ENCODE measurements at places on chromosomes 7 and 10. TPM values are rescaled to one million over a fixed set of nuclear protein-coding genes. Genes with fewer than 3 reads are reported as not detected.

RNF148 gene
- not detected for total RNA-seq

KLLN gene
- total RNA-seq = 0.86 TPM

LEP gene
- total RNA-seq = not detected

FAM13C gene
- total RNA-seq = not detected

CH25H gene
- total RNA-seq = not detected

HOXA4 gene
- not detected for total RNA-seq

COL26A1 gene
- not detected for total RNA-seq

HHEX gene
- total RNA-seq = 0.16 TPM

MTG1 gene
- 64.9 TPM for total RNA-seq

CTBP2 gene
- 0.39 TPM for total RNA-seq

EPO gene
- total RNA-seq = not detected

HDAC9 gene
- total RNA-seq = 0.86 TPM

FBXO24 gene
- total RNA-seq = 0.41 TPM

DNA sequence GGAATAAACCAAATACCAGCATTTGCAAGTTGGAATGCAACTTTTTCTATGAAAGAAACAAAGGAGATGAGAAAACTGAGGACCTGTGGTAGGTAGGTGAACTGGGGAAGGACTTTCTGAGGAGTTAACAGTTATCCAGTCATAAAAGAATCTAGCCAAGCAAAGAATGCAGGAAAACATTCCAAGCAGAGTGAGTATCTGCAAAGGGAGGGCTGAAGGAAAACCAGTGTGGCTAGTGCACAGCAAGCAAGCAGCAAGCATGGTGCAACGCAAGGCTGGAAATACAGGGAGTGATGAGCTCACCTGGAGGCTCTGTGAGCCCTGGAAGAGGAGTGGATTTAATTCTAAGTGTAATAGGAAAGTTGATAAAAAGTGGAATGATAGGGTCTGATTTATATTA, 44.0 kb downstream of the RTKN2 start:
- DNase-seq = no peak

- no peak for DNase-seq
These were observed 691.4 kb upstream of the POM121L12 start for GRCh38 chr7:52344015-52344414.

GRCh38 chr7:4091767-4092166, 590.3 kb upstream of the FOXK1 start:
- no peak for DNase-seq

DNA sequence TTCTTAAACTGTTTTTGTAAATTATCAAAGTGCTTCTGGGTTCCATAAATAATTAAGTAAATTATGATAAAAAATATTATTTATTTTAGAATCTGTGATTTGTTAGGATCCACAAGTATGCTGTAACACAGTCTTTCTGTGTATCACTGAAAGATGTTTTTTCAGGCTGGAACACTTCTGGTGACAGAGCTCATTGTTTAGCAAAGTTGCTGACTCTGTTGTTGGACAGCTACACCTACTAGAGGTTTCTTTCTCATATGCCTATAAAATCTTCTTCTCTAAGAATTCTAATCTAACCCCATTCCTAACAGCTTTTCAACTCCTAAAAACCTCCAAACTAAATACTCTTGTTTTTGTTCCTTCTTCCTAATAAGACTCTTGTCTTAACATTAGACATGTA, 176.8 kb downstream of the THSD7A start:
- DNase-seq = no peak

DNA sequence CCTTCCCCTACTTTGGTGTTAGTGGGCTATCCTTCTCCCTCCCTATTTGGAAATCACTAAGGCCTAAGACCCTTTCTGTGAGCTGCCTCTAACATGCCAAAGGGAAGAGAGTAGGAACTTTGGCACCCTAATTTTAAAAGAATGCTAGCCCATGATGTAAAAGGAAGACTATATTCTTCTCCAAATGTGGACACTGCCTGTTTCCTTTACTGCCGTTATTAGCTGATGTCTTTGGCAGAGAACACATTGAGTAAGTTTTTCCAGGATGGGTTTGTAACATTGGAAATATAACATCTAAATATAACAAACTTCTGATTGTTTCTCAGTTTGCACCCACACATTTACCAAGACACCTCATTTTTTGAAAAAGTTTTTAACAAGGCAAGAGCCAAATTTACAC, 56.9 kb upstream of the TNKS2 start:
- DNase-seq = no peak

- DNase-seq = no peak
These were observed 10.2 kb upstream of the AGR2 start for GRCh38 chr7:16815001-16815400.

GRCh38 chr10:52170776-52171175, 143.3 kb upstream of the DKK1 start:
- DNase-seq = no peak

DNA sequence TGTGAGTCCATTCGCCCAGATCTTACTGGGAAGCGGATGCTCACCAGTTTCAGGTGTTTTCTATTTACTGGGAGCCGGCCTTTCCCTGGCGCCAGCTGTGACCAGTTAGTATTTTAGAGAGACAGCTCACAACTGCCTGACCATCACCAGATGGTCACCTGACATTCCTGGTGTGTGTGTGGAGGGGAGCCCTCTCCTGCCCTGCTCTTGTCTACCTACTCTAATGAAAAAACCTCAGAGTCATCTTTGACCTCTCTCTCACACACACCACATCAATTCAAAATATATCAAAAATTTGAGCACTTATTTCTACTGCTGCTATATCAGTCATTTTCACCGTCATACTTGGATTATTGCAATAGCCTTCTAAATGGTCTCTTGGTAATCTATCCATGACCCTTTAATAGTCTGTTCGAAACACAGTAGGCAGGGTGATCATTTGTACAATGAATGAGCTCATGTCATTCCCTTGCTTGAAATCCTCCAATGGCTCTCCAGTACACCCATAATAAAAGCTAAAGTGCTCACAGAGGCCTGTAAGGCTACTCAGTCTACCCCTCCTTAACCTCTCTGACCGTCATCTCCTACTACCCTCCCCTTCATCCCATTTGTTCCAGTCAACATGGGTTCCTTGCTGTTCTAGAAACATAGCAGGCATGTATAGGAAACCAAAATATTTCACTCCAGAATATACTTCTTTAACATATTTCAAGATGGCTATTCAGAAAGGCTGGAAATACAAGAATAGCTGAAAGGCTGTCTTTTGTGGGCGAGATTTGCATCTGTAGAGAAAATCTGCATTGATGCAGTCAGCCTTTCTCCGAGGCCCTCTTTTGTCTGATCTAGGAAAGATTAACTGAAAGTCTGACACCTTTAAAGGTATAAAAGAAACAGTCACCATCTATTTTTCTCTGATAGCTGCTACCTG, 17.5 kb upstream of the NT5C3A start:
- DNase-seq = no peak

DNA sequence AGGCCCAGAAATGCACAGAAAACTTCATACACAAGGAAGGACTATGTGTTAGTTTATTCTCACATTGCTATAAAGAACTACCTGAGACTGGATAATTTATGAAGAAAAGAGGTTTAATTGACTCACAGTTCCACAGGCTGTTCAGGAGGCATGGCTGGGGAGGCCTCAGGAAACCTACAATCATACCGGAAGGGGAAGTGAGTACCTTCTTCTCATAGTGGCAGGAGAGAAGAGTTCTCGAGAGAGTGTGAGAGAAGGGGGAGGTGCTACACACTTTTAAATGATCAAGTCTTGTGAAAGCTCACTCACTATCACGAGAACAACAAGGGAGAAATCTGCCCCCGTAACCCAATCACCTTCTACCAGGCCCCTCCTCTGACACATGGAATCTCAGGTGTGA, 16.8 kb upstream of the RAMP3 start:
- no peak for DNase-seq

DNA sequence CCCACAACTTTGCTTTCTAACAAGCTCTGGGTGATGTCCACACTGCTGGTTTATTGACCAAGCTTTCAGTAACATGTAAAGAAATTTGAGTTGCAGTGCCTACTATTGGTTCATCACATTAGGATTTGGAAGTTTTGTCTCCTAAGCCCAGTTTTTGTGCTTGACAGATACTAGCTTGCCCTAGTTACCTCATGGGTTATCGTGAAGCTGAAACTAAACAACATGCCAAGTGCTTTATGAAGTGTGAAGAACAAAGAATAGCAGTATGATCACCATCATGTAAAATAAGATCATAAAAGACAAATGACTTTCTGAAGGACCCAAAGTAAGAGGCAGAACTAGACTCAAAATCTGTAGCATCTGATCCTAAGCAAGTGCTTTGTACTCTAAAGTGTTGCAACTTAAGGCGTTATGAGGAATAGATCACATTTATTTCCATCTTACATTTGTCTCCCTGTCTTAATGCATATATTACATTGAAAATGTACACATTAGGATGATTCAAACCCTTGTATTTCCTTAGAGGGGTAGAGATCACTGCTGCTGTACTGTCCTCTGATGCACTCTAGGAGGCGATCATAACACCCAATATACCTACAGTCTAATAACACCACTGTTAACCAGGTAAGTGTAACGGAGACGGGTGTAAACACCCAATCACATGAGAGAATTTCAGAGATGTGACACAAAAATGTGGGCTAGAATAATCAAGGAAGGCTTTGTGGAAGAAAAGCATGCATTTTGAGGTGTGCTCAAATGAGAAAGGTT, 71.3 kb downstream of the NRCAM start:
- no peak for DNase-seq
